ENCODE measurements at places on chromosomes 11 and 22.

DNA sequence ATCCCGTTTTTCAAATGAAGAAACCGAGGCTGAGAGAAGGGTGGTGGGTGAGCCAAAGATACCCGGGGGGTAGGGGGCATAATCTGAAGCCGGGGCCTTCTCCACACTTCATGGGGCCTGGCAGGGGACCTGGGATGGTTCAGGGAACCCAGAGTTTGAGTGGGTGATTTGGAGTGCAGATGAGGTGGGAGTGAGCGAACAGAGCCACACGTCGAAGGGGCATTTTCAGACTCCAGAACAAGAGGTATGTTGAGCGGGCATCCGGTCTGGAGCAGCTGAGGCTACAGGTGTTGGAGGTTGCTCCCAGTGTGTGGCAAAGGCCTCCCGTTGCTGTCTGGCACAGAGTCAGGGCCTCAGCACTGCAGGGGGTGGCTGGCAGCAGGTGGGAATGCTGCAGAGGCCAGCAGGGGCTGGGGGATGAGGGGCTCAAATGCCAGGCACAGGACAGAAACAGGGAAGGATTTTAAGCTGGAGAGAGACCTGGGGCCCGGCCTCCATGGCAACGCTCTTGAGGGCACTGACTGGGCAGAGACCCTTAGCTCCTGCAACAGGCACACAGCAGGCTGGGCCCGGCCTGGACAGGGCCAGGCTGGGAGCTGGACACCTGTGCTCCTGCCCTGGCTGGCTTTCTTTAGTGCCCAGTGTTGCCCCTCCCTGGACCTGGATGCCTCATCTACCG is 46.2 kb downstream of the WNT11 start:
- no peak for DNase-seq

GRCh38 chr11:47850337-47850736 is 2.2 kb upstream of the NUP160 start:
- peak; percentile 61 for DNase-seq

DNA sequence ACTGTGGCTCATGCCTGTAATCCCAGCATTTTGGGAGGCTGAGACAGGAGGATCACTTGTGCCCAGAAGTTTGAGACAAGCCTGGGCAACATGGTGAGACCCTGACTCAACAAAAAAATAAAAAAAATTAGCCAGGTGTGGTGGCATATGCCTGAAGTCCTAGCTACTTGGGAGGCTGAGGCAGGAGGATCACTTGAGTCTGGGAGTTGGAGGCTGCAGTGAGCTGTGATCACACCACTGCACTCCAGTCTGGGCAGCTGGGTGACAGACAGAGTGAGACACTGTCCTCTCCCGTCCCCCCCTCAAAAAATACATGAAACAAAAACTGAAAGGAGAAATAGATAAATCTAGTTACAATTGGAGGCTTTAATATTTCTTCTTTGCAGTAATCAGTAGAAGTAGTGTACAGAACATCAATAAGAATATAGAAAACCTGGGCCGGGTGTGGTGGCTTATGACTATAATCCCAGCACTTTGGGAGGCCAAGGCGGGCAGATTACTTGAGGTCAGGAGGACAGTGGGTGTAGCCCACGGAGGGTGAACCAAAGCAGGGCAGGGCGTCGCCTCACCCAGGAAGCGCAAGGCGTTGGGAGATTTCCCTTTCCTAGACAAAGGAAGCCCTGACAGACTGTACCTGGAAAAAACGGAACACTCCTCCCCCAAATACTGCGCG is 19.6 kb upstream of the DLAT start:
- DNase-seq = no peak

- no peak for DNase-seq
Observed at GRCh38 chr11:126146454-126147192, 64.8 kb downstream of the RPUSD4 start.

DNA sequence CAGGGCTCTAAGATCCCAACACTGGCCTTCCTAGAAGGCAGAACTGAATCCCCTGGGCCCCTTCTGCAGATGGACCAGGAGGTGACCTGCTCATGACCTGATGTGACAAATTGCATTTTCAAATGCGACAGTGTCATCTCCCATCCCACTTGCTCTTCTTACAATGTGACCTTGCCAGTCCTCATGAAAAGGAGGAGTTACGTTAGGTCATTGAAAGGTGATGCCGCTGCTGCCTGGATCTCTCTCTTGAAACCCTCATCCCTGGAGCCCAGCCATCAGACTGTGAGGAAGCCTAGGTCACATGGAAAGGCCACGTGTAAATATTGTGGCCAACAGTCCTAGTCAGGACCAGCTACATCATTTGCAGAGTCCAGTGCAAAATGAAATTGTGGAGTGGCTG is 5.7 kb upstream of the C1QTNF4 start:
- no peak for DNase-seq

GRCh38 chr22:45991098-45991497 is 14.1 kb upstream of the WNT7B start:
- DNase-seq = no peak

DNA sequence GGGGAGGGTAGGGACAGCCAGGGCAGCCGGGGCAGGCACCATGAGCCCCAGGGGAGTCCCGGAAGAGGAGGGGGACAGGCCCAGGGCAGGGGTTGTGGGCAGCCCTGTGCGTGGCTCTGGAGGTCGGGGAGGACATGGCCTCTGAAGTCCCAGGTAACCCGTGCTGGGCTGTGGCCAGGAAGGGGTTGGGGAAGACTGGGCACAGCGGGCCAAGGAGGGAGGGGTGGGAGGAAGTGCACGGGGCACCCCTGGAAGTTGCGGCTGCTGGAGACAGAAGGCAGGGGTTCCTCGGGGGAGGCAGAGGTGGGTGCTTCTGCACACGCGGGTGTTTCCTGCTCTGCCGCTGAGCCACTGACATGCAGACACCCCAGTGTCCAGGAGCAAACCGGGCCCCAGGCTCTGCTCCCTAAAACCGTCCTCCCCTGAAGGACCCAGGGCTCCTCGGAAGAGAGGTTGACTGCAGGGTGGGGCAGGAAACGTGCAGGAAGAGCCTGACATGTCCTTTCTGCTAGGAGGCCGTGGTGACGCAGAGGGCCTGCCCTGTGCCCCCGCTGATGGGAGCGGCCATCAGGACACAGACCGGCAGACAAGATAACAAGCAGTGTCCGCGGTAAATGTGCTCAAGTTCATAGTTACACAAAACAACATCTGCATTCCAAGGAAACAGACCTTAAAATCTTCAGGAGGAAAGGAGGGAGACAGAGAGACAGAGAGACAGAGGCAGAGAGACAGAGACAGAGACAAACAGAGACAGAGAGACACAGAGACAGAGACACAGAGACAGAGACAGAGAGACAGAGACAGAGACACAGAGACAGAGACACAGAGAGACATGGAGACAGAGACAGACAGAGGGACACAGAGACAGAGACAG is 5.7 kb downstream of the TNNI2 start:
- DNase-seq = no peak

- DNase-seq = peak; percentile 82
Observed at GRCh38 chr11:35163702-35164496, 24.9 kb downstream of the CD44 start.

DNA sequence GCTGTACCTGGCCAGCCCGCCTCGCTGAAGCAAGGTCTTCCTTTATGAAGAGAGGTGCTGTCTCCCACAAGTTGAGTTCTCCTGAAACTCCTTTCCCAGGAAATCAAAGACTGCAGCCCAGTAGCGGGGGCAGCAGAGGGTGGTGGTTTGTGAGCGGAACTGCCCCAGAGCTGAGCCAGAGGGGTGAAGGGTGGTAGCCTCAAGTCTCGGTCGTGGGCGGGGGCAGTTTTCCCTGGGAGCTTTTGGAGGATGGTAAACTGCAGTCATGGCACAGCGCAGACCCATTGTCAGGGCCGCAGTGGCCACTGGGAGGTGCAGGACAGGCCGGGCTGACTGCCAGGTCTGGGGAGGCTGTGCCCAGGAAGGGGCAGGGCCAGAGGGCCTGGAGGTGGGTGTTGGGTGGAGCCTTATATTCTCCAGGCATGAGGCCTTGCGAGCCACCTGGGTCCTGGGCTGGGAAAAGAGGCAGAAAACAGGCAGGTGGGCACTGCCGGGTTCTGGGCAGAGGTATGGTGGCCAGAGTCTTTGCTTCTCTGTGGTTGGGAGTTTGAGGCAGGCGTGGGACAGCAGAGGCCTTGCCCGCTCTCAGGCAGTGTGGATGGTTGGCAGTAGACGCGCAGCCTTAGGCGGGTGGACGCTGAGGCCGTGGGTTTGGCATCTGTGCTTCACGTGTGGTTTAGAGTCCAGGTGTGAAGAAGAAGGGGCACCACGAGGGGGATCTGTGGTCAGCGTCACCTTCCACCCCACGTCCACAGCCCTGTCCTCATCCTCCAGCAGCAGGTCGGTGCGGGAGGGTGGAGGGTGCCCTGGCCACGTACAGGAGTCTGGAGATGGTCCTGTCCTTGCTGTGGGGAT is 1176.4 kb downstream of the BRD1 start:
- no peak for DNase-seq

DNA sequence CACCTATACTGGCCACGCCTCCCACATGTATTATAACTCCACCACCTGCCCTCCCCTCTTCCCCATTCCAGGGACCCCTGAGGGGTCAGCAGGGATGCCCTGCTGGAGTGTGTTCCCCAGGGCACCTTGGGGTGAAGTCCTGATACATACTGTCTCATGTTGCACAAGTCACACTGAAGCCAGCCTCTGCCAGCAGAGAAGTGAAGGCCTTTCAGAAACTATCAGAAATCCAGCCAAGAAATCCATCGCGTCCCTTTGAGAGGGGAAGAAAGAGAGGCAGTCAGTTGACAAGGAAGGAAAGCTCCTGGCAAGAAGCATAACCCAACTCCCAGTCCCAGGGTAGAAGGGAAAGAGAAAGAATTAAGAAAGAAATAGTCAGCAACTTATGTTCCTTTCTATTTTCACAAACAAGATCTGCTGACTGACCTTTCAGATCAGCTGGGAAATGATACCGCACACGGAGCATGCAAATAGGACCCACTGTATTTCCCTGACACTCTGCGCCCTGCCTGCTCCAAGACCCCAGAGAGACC is 45.2 kb downstream of the SC5D start:
- DNase-seq = peak; percentile 47

- DNase-seq = no peak
Observed at GRCh38 chr11:212150-213100, 4.9 kb downstream of the RIC8A start.

DNA sequence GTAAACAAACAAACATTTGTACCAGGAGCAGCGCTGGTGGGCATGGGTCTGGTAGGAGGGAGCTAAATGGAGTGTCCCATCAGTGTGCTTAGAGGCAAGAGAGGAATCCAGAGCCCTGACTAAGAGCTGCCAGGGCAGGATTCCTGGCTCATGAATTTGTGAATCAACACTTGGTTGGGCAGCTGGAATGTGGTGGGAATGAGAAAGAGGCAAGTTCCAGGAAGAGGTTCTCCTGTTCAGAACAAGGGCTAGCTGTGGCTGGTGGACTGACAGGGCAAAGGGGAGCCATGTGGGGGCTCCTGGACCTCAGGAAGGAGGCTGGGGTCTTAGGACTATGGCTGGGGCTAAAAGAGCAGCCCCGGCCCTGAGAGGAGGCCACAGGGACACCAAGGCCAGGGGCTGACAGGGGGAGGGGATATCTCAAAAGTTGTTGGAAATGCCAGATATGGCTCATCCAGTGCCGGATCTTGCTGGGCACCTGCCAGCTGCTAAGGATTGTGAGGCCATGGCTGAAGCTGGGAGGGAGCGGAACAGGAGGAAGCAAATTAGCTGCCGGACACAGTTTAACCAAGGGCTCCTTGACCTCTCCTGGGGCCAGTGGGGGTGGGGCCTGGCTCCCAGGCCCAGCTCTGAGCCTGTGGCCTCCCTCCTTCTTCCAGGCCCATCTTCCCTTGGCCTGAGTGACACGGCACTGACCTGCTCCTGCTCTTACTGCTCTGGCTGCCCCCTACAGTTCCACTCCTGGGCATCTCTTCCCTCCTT is 14.6 kb upstream of the P2RY6 start:
- DNase-seq = no peak

GRCh38 chr22:24402460-24403192 is 24.8 kb upstream of the ADORA2A start:
- DNase-seq = peak; percentile 58

Data from GM12865 (cell line).